ELR (cell line): ENCODE measurements at places on chromosomes 1 and 21.
A peak's percentile ranks its signal among the peaks of the same experiment; 100 is the strongest.

DNA sequence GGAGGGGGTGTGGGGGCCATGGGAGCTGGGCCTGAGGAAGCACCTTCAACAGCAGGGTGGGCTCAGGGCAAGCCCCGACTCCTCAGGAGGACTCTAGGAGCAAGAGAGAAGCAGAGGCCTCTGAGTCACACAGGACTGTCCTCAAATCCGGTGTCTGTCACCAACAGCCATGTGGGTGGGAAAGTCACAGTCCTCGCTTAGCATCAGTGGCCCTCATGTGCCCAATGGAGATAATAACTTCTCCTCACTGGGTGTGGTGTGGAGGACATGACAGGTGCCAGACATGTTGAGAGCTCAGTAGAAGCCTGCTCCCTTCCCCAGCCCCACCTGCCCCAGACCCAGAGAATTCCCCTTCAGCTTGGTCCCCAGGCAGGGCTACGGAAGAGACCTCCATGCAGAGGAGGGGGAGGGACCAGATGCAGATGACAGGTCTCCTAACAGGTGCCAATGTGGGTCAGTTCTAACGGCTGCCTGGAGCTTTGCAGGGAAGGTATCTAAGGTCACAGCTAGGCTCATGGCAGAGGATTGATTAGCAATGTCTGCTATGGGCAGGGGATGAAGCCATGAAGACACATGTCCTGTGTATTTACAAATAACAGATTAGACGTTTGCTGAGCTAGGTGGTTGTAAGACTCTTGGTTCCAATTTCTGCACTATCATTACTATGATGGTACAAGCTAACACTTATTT is 30.2 kb downstream of the TTC39A start:
- DNase-seq: no peak

- DNase-seq: no peak
Measured at GRCh38 chr1:93605026-93605568, 76.5 kb downstream of the BCAR3 start.

GRCh38 chr1:241485554-241485992 is 34.0 kb downstream of the FH start:
- DNase-seq: peak; percentile 62

- peak; percentile 59 for DNase-seq
Measured at GRCh38 chr1:27388337-27389005, 4.0 kb upstream of the GPR3 start.

- no peak for DNase-seq
Measured at GRCh38 chr1:54220004-54220811, 20.2 kb downstream of the MRPL37 start.
